ENCODE measurements at places on chromosomes 13 and 19.
A peak's percentile ranks its signal among the peaks of the same experiment; 100 is the strongest.

GRCh38 chr19:38638461-38638860 lies 9.0 kb upstream of the ACTN4 start:
- no peak for DNase-seq

DNA sequence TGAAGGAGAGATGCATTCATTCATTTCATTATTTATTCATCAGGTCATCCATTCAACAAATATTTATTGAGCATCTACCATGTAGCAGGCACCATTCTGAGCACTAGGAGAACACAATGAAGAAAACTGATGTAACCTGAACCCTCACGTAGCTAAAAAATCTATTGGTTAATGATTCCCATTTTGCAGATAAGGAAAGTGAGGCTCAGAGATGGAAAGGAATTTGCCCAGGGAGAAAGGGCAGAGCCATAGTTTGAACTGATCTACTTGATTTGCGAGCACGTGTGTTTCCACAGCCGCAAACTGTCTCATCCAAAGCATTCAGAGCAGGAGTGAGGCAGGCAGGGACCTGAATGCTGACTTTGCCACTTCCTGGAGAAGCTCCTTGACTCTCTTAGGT lies 2.7 kb downstream of the KLK8 start:
- DNase-seq, result no peak

- peak; percentile 77 for DNase-seq
These were observed 15.0 kb downstream of the CIC start for GRCh38 chr19:42284066-42284501.

DNA sequence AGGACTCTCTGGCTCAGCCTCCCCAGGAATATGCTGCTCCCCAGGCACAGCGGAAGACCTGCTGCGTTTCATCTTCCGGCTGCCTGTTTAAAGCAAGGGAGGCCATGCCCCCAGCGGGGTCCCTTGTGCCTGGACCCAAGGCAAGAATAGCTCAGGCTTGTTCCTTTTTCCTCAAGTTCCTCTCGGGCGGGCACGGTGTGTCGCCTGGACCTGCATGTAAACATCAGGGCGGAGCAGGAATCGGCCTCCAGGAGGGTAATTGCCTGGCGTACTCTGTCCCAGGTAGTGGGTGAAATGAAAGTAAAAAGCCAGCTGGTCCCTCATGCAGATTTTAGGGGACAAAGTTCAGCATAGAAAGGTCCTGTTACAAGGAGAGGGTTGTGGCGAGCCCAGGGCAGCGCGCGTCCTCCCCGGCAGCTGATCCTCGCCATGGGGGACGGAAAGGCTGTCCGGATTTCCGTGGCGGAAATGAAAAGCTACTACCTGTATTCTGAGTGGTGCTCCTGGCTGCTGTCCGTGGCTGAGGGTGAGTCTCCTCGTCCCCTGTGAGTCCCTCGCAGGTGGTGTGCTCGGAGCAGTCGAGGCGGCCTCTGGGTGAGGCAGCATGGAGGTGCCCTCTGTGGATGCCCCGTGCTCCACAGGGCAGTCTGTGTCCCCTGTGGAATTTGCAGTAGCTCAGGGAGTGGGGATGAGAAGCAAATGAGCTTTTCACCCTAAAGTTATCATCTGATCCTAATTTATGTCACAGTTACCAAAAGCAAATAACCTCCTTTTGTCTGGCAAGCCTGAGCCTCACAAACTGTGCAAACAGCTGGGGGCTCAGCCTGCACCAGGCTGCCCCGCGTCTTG lies 16.2 kb downstream of the MCF2L start:
- no peak for DNase-seq

GRCh38 chr13:43520351-43520750 lies 266.4 kb downstream of the ENOX1 start:
- DNase-seq, result no peak

- DNase-seq, result no peak
These were observed 362.4 kb downstream of the KCTD12 start for GRCh38 chr13:76523740-76524340.

- no peak for DNase-seq
These were observed 1.5 kb downstream of the KLK11 start for GRCh38 chr19:51024924-51025323.

DNA sequence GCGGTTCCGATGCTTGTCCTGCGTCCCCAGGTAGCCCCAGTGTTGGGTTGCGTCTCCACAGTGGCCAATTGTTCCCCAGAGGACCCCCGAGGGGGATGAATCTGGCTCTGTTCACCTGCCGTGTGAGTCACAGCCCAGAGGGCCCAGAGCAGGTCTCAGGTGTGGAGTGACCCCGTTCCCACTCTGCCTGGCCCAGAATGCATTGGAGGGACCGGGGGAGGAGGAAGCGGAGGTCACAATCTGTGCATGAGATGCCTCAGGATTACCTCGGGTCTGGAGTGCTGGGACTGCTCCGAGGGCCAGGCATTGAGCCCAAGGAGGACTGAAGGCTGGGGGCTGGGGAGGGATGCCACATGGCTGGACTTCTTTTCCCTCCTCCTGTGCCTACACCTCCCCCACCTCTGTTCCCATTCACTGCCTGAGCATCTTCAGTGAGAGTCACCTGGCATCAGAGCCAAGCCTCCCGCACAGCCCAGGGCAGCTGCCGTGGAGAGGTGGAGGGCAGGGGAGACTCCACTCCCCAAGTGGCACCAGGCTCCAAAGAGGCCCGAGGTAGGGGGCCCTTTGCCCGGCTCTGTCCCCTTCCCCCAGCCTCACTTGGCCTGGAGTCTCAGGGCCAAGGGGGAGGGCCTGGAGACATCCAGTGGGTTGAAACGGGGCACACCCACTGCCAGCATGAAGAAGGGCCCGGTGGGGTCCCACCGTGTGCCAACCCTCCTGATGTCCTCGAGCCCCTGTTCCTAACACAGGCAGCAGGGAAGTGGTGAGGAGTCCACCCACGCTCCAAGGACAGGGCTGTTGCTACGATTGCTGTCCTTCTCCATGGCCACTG lies 81.1 kb downstream of the CHST8 start:
- DNase-seq, result no peak

DNA sequence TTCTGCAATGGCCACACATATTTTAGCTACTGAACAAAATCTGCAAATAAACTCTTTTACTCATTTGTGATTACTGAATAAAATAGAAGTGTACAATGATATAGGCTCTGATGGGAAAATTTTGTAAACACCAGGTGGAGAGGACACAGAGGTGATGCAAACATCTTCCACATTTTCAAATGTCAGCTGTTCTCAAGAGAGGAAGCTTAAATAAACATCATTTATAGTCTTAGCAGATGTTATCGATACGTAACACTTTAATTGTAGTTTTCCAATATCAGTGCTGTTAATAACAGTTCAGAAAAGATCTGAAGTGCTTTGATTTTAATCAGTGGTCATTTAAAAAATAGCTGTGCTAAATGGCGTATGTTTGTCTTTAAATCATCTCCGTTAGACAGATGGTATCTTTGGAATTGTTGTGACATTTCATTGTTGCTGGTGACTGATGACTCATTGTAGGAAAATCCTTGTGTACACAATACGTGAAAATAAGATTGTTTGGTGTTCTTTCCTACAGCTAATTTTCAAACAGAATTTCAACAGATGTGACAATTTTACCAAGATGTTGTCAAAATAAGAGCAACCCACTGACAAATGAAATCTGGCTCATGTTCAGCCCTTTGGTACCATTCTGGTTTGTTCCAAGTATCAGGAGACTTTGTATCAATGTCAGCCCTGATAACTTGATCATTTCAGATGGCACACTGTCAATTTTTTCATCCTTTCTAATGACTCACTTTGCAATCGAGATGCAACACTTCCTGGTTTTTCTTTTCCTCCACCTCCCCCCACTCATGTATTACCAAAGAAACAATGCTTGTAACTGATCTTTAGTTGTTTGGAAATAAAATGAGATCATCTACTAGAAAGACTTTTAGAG lies 516.0 kb downstream of the DCT start:
- no peak for DNase-seq

- no peak for DNase-seq
These were observed 19.2 kb upstream of the C2CD4C start for GRCh38 chr19:428149-428548.

DNA sequence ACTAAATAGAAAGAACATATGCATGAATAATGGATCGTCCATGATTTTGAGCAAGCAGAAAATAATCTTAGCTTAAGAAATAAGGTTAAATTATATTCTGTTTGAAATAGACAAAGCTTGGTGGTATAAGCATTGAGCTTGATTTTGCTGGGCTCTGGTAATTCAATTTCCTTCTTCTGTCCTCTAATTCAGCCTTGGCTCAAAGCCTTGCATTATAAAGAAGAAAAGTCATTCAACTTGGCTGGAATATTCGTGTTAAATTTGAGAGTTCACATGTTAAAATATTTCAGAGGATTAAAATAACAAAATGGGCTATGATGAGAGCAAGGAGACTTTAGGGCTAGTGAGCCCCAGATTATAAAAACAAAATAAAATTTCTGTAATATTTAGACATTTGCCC lies 415.4 kb upstream of the PCDH20 start:
- DNase-seq, result no peak

DNA sequence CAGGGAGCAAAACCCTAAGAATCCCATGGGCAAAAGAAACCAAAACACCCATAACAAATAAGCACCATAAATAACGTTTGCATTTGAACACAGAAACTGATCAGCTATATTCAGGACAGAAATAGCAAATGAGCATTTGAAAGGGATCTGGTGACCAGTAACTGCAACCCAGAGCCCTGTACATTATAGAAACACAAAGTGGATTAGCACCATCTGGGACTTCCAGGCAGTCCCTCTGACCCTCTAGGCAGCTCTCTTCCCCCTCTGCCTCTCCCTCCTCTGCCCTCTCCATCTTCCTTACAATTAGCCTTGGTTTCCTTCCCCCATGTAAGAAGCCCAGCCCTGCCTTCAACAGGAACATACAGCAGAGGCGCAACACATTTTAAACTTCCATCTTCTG lies 215.0 kb downstream of the DCLK1 start:
- DNase-seq, result no peak

DNA sequence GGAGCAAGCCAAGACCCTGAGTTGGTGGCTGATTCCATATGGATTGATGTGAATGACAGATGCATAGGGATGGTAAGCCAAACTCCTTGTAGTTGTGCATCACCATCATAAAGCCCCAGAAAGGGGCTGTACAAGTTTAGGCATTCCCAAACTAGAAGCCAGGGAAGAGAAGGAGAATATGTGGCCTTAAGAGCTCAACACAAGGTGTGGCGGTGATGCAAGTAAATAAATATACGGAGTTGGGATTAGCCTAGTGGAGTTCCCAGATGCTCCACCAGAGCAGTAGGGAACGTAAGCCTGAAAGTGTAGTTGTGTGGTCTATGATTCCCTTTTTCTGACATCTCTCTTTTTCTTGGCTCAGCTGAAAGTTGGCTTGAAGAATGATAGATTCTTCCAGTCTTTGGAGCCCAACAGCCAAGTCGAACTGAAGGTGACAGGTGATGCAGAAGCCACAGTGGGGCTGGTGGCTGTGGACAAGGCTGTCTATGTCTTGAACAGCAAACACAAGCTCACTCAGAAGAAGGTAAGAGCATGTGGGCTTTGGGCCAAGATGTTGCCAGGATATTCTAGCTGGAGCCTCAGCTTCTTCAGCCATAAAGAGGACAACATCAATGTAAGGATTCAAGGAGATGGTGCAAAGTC lies 30.1 kb downstream of the RDH8 start:
- DNase-seq, result no peak

DNA sequence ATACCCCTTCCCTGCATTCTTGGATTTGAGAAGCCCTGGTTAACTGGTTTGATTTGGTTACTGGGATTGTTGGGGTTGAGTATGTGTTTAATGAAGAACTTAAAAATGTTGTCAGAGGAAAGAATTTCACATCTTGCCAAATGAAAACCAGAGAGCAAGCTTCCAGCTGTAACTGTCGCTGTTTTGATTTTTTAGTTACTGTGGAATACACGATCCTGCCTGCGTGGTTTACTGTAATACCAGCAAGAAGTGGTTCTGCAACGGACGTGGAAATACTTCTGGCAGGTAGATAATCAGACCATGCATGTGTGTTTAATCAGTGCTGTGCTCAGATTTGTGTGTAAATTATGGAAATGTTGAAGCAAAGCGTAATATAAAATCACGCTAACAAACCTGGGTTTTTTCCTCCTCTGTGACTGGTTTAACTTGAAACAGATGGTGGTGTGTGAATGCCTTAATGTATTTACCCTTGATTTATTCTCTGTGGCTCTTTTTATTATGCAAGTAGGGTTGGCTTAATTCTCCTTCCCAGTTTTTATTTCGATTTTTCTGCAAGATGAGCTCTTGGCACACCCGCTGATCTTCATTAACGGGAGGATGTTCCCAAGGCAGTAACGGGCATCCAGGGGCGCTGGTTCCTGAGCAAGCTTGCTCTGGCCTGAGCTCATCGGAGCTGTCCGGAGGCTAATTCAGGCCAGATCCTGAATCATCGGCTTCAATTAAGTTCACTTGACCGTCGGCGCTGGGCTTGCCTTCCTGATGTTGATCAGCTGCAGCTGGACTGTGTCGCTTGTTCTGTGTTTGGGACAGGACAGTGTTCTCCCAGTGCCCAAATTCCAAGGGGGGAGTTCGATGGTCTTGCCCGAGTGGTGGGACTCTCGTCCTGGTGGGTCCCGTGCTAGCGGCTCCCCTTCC lies 16.0 kb downstream of the UPF1 start:
- no peak for DNase-seq

- DNase-seq, result no peak
These were observed 105.1 kb downstream of the UQCRFS1 start for GRCh38 chr19:29107831-29108230.

GRCh38 chr13:42398533-42398932 lies 126.6 kb downstream of the AKAP11 start:
- no peak for DNase-seq

GRCh38 chr13:98576200-98576945 lies 534 bp downstream of the STK24 start:
- DNase-seq, result no peak

GRCh38 chr13:103188713-103189326 lies 122.6 kb upstream of the SLC10A2 start:
- DNase-seq, result no peak

- no peak for DNase-seq
These were observed 1058.2 kb downstream of the PCDH9 start for GRCh38 chr13:66171920-66172319.

GRCh38 chr13:53012707-53013106 lies 15.9 kb upstream of the OLFM4 start:
- no peak for DNase-seq

- DNase-seq, result no peak
These were observed 113.7 kb downstream of the RFC3 start for GRCh38 chr13:33931397-33932311.

DNA sequence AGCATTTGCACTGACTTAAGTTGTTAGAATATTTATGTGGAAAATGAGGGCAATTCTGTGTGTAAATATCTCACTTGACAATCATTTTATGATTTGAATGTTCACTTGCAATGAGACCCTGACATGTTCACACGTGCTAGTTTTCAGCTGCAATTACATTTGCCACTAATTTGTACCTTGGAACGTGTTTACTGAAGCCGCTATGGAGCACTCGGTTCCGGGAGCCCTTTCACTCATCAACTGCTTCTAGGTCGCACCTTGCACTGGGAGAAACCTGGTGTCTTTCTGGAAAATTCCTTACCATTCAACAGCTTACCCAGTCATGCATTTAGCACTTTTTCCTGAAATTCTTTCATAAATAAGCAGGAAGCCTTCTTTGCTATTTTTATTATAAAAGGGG lies 229.6 kb downstream of the ZIC5 start:
- no peak for DNase-seq
